ENCODE measurements at places on chromosomes 6 and 20.

DNA sequence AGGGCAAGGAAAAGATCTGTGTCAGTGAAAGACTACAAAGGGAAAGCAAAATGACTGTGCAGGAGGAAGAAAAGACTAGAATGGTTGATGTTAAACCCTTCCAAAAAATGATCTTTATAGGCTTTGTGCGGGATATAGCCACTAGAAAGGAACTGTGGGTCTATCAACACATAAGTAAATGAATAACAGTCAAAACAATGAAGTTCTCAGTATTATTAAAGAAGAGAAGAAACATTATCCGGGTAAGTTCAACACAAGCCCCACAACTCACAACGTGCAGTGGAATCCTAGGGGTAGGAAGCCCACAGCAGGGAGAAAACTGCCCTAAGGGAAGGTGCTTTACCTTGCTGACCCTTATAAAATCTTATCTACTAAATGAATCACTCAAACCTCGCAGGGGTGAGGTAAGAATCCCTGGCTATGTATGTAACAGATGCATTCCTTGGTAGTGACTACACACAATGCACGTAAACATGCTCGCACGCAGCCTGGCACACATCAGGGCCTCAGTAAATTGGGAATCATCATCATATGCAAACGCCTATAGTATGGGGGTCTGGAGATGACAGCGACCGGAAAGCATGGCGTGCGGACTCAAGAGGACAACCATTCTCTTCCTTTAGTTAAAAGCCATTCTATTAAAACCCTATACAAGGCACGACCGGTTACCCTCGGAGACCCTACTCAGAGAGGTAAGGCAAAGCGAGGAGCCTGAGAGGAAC is 11.3 kb downstream of the TFAP2A start:
- peak; percentile 53 for DNase-seq

DNA sequence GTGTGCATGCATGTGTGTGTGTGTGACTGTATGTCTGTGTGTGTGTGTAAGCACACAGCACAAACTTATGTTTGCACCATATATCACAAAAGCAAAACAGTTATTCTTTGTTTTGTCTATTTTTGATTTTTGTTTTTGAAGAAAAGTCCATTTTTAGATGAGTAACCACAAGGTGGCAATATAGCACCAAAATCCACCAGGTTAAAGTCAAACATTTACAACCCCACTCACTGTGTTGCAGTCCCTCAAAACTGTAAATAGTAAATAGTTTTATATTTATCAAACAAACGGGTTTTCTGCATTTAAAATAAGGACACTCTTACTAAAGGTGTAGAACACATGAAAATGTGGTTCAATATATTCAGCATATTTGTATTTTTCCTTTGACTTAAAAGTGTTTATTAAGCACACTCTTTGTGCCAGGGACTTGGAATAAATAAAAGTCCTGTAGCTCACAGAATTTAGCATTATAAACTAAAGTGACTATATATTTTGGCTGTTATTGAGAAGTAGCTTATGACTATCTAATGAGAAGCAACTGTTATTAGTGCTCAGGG is 118.5 kb downstream of the GFRAL start:
- DNase-seq = peak; percentile 32

- DNase-seq = no peak
Measured at GRCh38 chr6:113881478-113881980, 24.4 kb downstream of the MARCKS start.

- DNase-seq = no peak
Measured at GRCh38 chr20:38187517-38187916, 22.4 kb upstream of the TGM2 start.

DNA sequence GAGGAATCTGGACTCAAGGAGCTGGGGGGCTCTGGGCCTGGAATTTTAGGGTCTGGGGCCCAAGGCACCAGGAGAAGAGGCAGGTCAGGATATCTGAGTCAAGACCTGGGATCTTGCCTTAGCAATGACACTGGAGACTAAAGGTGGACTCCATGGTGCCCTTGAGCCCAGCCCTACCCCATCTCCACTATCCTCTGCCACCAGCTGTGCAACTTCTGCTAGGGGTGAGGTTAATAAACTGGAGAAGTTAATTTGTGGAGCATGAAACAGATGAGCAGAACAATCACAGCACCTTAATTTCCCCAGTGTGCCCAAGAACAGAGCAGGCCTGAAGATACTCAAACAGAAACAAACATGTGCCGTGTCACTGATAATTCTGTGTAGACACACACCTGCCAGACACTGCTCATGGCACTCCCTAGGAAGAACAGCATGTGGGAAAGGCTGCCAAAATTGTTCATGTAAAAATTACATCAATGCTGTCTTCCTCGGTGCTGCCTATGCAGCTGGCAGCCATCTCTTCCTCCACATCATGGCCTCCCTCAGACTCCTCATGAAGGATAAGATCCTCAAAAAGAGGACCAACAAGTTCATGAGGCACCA is 3.2 kb downstream of the HLA-DPB1 start:
- no peak for DNase-seq

DNA sequence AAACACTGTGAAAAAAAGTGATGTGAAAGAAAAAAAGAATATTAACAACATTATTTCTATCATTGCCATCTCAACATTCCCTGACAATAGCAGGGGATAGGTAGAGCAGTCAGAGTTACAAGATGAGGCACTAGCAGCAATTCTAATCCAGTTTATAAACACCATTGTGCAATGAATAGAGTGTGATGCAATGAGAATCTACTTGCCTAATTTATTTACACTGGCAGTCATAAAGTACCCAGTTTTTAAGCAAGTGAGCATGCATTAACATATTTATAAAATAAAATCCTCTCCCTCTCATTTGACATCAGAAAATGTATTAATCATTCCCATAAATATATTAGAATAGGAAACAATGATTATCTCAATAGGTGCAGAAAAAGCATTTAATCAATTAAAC is 2.5 kb upstream of the MANEA start:
- DNase-seq = no peak

DNA sequence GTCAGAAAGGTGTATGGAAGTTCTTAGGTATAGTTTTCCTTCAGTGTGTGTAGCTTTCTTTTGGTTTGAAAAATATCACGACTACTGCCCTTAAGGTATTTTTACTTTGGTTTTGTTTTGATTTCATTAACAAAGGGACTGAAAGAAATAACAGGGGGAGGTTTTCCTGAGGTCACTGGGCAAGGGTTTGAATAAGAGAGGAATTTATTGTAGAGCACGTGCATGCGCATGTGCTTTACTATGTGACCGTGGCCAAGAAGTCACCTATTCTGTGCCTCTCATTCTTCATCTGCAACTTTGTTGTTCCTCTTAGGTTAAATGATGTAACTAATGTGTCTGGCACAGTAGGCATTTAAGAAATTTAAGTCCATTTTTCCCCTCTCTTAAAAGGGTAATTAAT is 4.1 kb upstream of the MAN1A1 start:
- no peak for DNase-seq

- DNase-seq = no peak
Measured at GRCh38 chr6:72624557-72625160, 2.8 kb downstream of the KCNQ5 start.
